ENCODE measurements at places on chromosomes 16 and 17.

- no peak for DNase-seq
These were observed 18.8 kb downstream of the CACNG1 start for GRCh38 chr17:67063141-67063540.

DNA sequence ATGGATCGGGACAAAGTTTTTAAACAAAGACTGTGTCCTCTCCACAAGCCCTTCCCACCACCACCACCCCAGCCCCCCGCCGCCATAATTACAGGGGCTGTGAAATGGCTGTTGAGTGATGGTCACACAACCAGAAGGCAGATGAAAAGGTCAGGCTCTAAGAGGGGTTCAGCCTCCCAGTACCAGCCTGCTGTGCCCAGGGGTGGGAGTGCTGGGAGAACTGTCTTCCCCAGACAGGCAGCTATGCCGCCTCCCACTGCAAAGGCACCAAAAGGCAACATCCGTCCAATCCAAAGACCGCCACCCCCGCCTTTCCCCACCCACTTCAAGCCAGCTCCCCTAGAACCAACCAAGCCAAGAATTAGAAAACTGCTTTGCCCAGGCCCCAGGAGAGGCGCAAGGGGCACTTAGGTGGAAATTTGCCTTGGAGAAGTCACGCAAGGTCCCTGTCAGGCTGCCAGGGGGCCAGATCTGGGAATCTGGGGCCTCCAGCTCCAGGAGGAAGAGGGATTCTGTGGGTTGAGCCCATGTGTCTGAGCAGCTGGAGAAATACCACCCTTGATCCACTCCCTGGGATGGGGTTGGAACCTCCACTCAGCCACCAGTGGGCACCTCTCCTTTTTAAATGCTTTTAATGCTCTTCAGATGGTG lies 14.4 kb downstream of the CARHSP1 start:
- no peak for DNase-seq

DNA sequence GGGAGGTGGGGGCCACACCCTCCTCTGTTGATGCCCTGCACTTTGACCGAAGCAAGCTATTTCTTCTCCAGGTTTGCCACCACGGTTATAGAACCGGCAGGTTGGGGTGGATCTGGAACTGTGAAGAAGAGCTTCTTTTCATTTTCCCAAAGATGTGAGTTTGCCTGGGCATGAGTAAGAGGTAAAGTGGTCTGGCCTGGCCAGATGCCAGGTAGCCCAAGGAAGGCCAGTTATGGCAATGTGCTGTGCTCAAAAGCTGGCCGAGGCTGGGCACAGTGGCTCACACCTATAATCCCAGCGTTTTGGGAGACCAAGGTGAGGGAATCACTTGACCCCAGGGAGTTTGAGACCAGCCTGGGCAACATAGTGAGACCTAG lies 18.7 kb downstream of the ATP6V0D1 start:
- DNase-seq, result no peak

DNA sequence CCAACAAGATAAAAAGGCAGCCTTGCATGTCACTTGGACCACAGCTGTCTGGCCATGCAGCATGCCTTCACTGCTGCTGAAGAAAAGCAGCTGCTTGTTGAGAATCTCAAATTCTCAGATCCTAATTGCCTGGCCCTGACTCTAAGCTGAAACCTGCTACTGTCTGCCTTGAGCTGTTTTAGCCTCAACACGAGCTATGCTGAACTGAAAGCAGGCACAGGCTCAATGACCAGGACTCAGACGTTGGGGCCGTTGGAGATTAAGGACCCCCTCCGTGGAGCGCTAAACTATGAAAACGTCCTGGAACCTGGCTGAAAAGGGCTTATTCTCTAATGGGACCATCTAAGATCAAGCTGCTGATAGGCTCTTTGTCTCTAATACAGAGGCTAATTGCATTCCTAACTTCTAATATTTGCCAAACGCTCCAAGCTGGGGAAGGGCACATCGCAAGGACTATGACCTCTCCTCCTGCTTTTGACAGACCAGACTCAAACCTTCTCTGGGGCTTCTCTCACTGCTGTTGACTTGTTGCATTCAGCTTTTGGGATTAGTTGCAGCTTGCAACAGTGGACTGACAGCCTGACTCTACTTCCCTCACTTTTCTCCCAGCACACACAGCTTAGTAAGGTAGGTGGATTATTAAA lies 4.6 kb upstream of the PLK1 start:
- DNase-seq, result no peak

GRCh38 chr16:63038397-63039106 lies 1002.3 kb upstream of the CDH8 start:
- DNase-seq, result no peak

DNA sequence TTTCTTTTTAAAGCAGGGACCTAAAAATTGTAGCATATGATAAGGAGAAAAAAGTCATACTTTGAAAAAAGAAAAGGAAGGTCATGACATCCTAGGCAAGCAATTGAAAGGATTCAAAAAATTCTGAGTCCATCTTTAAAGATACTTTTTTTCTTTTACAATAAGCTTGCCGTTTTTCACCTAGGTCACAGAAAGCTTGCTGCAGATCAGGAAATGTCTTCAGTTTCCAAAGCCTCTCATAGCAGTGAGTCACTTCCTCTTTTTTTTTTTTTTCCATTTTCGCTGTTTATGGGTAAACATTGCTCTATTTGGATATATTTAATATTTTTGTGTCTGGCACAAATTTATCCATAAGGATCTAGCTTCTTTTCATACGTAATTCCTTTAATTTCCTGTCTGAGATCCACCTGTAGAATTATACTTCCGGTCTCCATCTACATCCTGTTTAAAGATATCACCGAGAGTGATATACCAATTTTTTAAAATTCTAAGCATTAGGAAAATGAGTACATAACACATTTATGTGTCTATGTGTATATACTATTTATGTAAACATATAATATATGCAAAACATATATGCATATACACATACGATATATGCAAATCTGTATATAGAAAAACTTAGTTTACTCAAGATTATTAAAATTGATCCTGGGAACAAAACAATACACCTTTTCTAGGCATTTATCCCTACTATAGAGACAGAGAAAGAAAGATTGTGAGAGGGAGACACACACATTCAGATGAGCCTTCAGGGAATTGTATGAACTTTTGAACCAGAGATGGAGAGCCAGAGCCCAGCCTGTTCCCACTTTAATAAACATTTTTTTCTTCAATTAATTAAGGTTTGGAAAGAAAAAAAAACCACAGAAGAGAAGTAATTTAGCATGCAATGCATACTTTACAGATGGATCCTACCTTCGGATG lies 134.4 kb downstream of the SKAP1 start:
- no peak for DNase-seq

GRCh38 chr16:66487580-66488275 lies 60.6 kb downstream of the BEAN1 start:
- DNase-seq, result no peak

DNA sequence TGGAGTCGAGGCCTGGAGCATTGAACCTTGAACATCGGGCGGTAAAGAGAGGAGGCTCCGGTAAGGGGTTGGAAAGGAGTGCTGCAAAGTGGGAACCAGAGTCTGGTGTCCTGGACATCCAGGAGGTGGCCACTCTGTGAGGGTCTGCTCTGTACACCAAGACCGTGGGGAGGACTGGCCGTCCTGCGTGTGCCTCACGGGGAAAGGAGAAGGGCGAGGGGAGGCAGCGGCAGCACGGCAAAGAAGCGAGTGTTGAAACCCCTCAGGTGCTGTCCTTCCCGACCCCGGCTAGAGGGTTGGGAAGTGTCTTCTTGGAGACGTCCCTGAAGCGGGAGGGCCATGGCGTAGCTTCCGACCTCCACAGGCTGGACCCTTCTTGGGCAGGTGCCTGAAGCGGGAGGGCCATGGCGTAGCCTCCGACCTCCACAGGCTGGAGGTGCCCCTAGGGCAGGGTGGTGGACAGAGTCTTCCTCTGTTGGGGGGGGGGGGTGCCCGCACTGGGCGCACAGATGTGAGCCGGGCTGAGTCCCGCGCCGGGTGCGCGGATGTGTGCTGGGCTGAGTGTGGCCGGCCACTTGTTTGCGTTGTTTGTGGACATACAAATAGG lies 42.0 kb downstream of the FOXK2 start:
- no peak for DNase-seq

DNA sequence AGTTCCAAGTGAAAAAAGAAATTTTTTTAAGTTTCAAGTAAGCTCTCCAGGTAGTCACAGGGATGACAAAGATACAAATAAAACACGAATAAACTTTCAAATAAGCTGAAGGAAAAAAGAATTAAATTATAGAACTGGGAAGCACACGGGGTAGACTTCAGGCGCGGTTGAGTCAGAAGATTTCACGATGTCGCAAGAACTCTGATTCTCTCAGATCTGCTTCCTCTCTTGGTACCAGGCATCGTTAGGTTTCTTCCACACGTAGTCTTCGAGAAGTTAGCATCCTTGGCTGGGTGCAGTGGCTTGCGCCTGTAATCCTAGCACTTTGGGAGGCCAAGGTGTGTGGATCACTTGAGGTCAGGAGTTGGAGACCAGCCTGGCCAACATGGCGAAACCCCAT lies 784.1 kb upstream of the RBFOX1 start:
- no peak for DNase-seq

GRCh38 chr17:68383443-68384321 lies 73.6 kb downstream of the WIPI1 start:
- DNase-seq, result no peak

- no peak for DNase-seq
These were observed 455.7 kb downstream of the CDH8 start for GRCh38 chr16:61580579-61580978.

GRCh38 chr17:57667461-57667923 lies 77.6 kb downstream of the CCDC182 start:
- no peak for DNase-seq

GRCh38 chr17:15281909-15282308 lies 16.8 kb upstream of the PMP22 start:
- DNase-seq, result no peak

DNA sequence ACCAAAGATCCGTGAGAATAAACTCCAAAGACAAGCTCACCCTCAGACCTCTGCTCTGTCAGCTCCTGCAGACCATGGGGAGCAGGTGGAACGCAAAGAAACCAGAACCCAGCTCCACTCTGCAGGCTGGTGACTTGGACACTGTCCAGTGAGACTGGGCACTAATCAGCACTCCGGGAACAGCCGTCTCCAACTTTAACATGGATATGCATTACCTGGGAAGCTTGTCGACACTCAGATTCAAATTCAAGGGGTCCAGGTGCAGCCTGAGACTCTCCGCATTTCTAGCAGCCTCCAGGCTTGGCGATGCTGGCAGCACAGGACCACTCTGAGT lies 9.1 kb downstream of the SLX4 start:
- DNase-seq, result no peak

DNA sequence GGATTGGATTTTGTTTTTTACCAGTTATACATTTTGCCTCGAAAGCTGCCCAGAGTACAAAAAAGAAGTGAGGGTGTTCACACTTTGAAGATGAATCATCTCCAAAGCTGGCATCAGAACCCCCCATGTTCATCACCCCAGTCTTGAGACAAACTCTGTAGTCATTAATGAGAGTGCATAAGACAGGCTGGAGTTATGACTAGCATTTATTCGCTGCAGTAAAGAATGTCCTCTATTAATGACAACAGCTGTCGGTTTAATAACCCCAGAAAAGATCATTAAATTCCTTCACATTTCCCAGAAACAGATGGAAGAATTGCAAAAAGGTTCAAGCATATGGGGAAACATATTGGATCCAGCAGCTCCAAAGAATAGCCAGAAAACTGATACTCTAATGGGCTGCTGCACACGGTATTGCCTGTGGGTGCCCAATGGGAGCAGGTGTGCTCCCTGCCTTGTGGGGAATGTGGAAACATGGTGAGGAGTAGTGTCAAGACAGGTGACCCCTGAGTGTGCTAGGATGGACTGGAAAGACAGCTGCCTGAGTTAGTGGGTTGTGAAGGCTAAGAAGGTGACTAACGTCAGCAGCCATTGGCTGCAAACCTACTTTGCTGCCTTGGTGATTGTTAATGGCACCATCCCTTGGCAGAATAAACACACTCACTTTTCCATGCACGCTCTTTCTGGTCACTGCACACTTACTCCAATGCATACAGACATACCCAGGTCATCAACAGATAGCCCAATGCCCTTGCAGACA lies 81.9 kb downstream of the AIPL1 start:
- DNase-seq, result no peak

- DNase-seq, result no peak
These were observed 186.6 kb downstream of the C16orf78 start for GRCh38 chr16:49560004-49560830.

DNA sequence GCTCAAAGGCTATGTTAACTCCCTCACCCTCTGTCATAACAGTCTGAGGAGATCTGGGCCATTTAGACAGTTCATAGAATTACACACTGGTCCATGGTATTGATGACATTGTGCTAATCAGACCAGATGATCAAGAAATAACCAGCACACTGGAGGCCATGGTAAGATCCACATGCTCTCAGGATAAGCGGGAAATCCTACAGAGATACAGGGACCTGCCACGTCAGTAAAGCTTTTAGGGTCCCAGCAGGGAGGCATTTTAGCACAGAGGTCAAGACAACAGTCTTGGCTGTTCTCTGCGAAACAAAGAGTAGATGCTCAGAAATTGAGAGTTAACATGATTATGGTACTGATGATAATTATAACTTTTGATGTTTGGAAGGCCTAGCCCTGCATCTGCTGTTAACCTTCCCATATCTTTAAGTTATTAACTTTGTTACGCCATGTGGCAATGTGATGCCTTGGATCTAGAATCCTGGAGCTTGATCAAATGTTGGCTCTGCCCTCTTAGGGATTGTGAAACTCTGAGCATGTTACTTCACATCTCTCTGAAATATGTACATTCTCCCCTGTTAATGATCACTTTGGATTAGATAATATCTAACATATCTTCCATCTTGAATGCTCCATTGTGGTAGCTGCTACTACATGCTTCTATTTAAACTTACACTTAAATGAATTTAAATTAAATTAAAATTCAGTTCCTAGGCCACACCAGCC lies 172.0 kb upstream of the SOX9 start:
- no peak for DNase-seq

DNA sequence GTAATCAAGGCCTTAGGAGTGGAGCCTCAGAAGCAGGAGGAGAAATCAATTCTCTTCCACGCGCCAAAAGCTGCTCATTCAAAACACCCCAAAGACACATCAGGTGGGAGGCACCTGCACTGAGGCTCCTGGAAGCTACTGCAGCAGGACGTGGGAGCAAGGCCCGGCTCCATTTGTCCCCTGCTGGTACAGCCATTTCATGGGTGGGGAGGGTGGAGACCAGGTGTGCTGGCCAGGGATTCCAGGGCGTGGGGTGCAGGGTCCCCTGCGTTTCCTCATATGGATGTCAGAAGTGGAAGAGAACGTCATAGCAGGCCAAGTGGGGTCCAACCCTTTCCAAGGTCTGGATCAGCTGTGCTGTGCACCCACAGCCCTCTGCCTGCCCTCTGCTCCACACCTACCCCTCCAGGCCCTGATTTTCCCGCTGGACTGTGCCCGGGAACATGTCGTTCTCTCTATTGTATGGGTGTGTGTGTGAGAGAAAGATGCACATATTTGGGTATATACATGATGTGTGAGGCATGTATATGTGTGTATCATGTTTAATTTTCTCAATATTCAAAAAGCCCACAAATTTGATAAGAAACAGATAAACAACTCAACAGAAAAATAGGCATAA lies 39.2 kb upstream of the CBX4 start:
- DNase-seq, result no peak

DNA sequence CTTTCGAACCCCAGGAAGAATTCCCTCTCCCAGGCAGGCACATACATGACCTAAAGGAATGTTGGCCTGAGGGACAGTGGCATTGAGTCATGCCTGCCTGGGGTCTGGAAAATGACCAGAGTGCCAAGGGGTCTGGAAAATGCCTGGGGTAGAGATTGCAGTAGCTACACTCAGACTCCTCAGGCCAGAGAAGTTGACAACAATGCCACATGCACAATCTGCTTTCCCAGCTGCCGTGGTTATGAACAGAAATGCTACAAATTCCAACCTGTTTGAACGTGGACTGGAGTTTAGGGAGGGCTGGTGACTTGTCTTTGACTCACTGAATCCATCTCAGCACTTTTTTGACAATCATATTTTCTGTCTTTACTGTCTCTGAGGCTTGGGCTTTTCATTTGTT lies 250.0 kb downstream of the ABCC12 start:
- no peak for DNase-seq
